ENCODE measurements at places on chromosomes 5 and 9. TPM values are rescaled to one million over a fixed set of nuclear protein-coding genes. Genes with fewer than 3 reads are reported as not detected.

Gene GRIN1
- not detected for total RNA-seq

Gene TMC1
- total RNA-seq = 0.27 TPM

Gene IL5
- total RNA-seq = not detected

Gene STOML2
- 95.2 TPM for total RNA-seq

Gene MOB3B
- 0.51 TPM for total RNA-seq

Gene CTXN3
- not detected for total RNA-seq

Gene GAS1
- 9.0 TPM for total RNA-seq

Gene UNC5A
- 0.05 TPM for total RNA-seq

Gene DNAJC18
- total RNA-seq = 20.3 TPM

Gene MEGF9
- total RNA-seq = 8.2 TPM

Gene ADAMTSL1
- 2.1 TPM for total RNA-seq

Gene MCC
- total RNA-seq = 17.7 TPM

Gene ZBTB6
- total RNA-seq = 6.6 TPM

DNA sequence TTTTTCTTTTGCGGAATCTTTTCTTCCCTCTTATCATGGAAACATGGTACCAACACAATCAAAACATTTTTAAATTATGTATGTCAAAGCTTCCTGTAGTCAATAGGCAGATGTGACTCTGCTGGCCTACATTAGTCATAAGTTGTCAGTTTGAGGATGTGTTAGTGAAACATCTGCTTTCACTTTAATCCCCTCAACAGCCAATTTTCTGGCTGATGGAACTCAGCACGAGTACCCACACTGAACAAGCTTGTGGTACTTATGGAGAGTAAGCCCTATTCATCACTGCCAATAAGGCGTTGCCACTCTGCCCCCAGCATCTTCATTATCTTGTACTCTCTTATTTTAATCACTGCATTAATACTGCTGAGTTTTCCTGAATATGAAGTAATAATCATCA, 1034.4 kb downstream of the CDH9 start:
- DNase-seq = no peak

GRCh38 chr5:32989815-32990214, 278.7 kb downstream of the NPR3 start:
- DNase-seq = no peak

DNA sequence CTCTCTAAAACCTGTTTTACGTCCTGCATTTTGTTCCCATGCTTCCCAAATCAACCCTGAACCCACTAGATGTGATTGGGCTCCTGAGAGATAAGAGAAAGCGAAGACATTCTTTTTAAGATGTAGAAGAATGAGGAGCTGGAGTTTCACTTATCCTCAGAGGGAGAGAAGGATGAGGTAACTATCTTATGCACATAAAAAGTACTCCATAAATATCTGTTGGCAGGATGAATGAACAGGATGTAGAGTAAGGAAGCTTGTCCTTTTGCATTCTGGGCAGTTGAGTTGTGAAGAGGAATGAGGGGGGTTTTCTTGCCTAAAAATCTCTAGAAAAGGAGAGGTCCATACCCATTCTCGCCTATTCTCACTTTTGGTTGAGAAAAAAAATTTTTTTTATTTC, 163.2 kb downstream of the UNC13B start:
- DNase-seq = no peak

DNA sequence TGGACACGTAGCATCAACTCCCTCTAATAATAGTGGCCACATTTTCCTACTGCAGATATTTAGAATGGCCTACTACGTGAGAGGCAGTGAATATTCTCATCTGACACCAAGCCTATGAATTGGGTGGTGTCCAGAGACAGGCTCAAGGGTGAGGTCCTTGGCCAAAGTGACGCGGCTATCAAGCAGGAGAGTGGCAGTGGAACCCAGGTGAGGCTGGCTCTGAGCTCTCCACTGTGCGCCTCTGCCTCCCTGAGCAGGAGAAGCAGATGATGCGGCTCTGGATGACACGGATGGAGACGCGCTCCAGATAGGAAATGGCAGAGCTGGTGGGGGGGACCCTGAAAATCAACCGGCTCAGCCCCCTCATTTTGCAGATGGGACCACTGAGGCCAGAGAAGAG, 69.7 kb downstream of the CFAP77 start:
- no peak for DNase-seq

GRCh38 chr9:130027533-130028365, 15.2 kb downstream of the FNBP1 start:
- DNase-seq = no peak

DNA sequence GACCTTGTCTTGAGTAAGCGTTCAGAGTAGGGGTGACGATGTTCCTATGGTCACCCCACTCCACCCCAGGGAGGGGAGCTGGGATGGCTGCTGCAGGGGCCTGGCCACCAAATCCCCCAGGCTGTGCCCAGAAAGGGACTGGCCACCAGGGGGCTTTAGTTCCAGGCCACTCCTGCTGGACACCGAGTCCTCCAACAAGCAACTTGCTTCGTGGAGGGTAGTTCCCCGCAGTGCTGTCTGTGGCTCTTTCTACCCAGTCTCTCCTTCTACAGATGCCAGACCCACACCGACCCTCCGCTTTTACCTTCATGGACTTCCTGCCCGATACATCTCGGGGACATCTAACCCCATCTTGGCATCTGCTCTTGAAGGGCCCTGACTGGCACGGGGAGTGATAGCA, 35.7 kb upstream of the GABRP start:
- DNase-seq = no peak

- peak; percentile 97 for DNase-seq
These were observed at the start of gene CEP72 for GRCh38 chr5:611731-612486. TSS of gene CEP72 (plus strand) at chr5:612340. CDS start at chr5:612362, 22 bp downstream.

DNA sequence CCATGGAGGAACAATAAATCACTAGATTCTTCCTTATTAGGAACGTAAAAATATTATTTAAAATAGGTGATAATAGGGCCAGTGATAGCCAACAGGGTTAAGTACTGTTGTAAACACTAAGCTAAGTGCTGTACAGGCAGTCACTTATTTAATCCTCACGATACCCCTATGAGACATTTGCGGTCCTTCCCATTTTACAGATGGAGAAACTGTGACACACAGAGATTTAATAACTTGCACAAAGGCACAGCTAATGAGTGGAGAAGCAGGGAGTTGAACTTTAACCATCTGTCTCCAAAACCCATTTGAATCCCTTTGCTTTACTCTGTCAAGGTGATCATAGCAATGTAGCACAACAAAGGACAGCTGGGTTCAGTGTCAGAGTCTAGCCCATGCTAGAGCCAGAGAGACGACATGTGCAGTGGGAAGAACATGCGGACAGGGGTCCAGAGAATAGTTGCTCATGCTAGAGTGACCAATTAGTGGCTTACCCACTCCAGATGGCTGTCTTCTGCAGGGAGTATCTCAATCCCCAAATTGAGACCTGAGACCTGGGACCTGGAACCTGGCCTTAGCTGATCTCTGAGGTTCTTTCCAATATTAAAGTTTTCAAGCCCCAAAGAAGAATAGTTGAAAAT, 28.9 kb downstream of the STXBP1 start:
- no peak for DNase-seq

- no peak for DNase-seq
These were observed 27.7 kb downstream of the NR2F1 start for GRCh38 chr5:93610581-93611272.

DNA sequence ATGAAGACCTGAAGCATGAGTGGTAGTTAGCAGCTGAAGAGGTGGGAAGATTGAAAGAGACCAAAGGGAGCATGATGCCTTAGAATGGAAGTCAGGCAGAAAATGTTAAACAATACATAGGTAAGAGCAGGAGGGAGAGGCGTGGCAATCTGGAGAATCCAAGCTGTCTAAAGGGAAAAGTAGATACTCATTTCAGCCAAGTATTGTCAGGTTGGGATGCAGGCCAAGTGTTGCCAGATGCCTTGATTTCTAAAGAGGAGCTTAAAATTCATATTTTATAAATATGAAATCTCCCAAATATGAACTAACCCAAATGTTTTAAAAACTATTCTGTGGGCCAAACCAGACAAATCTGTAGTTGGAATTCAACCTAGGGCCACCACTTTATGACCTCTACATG, 4.2 kb downstream of the PAM start:
- no peak for DNase-seq

GRCh38 chr9:109186857-109187520, 19.9 kb upstream of the FRRS1L start:
- DNase-seq = no peak

DNA sequence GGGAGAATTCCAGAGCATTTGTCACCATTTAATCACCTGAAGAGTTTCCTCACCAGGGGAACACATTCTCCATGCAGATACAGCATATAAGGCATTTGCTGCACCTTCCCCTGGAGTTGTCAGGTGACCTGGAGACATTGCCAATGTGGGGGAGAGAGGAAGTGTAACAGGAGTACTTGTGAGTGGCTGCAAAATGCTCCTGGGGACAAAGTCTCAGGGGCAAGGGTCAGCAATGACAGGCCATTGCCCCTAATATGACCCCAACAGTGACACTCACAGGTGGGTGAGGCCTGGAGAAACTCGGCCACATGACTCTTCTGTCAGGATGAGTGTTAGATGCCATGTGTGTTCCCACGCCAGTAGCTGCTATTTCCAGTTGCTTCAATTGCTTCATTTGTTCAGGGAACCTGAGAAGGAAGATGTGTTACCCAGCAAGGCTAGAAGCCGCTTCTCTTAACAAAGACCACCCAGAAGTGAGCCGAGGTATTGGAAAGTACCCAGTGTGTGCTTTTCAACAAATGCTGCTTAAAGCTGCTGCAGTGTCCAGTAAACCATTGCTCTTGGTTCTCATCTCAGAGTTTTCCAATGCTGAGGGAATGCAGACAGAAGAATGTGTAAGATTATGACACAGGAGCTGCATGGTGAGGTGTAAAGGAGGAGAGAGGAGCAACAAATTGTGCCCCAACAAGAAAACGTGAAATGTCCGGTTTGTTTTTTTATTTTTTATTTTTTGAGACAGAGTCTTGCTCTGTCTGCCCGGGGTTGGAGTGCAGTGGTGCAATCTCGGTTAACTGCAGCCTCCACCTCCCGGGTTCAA, 128.2 kb upstream of the SLC44A1 start:
- no peak for DNase-seq

GRCh38 chr5:129459777-129460671, at the start of gene ADAMTS19:
TSS of gene ADAMTS19 (plus strand) at chr5:129460298. CDS start at chr5:129460392, 94 bp downstream.
- no peak for DNase-seq

GRCh38 chr9:89519366-89519805, 21.5 kb upstream of the SEMA4D start:
- DNase-seq = peak; percentile 62

DNA sequence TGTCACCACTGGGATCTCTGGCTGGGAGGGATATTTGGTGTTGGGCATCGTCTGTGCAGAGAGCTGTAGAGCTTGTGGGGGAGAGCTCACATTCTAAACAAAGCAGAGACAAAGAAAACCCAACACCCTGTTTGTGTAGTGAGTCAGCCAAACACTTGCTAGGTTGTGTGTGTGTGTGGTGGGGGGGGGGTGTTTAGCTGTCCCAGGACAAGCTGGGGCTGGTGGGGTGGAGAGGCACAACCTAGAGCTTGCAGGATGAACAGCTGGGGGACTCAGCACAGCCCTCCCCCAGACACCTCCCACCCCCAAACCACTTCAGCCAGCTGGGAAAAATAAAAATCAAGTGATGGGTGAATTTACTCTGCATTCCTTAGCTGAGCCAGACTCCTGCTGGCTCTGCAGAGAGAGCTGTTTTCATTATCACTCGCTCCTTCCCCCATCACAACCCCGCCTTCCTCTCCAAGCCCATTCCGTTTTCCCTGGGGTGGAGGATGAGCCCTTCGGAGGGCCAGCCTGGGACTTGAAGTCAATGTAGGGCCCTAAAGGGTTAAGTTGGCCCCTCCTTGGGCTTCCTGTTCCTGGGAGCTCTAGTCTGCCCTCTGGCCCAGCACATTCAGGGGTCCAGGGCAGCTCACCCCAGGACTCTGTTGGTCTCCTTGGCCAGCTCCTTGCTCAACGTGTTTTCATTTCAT, 2.6 kb downstream of the OLFML2A start:
- peak; percentile 60 for DNase-seq

DNA sequence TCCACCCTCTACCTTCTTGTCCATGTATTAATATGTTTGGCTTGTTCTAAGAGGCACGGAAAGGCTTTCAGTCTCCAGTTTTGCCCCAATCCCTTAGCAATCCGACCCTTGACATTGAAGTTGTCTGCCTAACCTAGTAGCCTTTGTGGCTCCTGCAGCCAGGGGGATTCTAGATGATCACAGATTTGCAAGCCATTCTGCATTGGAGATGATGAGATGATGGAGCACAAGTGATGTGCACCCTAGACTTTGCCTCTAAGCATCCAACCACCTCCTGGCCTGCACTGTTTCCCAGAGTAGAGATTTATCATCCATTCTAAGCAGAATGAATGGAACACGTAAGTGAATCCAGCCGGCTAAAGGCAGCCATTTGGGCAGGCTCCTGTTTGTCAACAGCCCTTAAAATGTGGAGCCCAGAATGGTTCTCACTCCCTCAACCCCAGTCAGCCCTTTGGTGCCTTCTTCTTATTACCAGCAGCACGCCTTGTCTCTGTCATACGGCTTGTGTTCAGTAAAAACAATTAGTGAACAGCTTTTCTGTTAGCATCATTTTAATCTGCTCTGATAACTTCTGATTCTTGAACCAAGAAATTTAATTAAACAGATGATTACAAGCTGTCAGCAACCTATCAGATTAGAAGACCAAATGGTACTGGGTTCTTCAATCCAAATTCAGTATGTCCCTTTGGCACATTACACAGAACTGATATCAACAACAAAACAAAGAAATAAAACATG, 5.7 kb upstream of the TRAF1 start:
- no peak for DNase-seq

DNA sequence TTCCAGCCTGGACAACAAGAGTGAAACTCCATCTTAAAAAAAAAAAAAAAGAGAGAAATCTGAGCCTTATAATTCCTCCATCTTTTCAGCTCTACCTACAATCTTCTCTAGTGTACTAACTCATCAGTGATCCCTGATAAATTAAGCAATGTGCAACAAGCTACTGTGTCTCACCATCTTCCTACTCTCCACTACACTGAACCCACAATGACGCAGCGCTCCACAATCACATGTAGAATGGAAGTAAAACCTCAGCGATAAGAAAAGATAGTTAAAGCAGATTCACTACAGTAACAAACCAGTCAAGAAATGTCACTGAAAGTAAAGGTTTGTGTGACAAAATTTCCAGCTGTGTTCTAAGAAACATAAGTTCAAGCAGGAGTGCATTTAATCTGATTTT, 13.5 kb downstream of the ABCA1 start:
- no peak for DNase-seq

- DNase-seq = no peak
These were observed 106.6 kb upstream of the TBCA start for GRCh38 chr5:77882670-77883257.

GRCh38 chr5:165616490-165617405, 2111.3 kb downstream of the MAT2B start:
- DNase-seq = no peak

DNA sequence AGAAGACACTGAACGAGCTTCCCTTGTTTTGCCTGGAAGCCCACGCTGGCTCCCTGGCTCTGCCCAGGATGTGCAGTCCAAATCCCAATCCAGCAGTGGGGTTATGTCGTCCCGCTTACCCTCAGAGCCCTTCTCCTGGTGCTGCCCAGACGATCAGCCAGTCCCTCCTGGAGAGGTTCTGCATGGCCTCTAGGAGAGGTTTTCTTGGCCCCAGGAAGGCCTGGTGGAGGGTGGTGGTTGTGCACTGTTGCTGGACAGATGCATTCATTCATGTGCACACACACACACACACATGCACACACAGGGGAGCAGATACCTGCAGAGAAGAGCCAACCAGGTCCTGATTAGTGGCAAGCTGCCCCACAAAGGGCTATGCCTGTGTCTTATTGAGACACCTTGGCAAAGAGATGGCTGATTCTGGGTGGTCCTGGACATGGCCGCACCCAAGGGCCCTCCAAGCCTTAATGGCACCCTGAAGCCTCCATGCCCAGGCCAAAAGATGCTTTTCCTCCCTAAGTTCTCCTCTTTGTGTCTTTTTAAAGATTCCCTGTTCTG, 10.5 kb upstream of the OLFM1 start:
- DNase-seq = peak; percentile 58

Measured in cardiac septum (tissue), 1 donor.